Ureter (tissue), 1 donor: ENCODE measurements at places on chromosomes 1 and 21. TPM values are rescaled to one million over a fixed set of nuclear protein-coding genes. Genes with fewer than 3 reads are reported as not detected.

DNA sequence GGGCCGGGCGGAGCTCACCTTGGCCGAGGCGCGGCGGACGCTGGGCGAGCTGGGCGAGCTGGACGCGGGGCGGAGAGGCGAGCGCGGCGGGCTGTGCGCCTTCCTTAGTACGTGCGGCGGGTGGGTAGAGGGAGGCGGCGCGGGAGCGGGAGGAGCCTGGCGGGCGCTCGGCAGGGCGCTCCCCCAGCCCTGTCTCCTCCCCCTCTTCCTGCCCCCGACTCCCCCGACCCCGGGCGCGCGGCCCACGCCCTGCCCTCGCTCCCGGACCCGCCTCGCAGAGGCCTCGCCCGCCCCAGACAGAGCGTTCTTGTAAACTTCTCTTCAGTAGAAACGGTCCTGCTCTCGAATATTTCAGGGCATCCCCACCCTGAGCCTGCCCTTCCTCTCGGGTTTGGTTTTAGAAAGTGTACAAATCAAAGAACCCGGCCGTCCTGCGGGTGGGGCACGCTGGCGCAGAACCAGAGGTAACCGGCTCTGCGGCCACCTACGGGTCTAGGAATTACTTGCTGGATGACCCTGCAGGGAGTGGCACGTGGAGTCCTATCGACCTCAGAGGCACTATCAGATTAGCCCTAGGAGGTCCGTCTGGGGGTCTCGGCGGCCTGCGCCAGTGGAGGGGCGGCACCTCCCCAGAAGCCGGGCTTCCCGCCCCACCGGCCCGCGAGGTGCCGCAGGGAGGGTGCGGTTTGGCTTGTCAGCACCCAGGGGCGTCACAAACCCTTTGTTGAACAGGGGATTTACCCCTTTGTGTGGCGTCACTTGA lies at the start of gene S100A10:
S100A10 (minus strand) TSS at position 126 of the 763 bp plus-strand sequence. CDS start 7,629 bp downstream, outside the sequence.
- DNase-seq: peak; percentile 87

DNA sequence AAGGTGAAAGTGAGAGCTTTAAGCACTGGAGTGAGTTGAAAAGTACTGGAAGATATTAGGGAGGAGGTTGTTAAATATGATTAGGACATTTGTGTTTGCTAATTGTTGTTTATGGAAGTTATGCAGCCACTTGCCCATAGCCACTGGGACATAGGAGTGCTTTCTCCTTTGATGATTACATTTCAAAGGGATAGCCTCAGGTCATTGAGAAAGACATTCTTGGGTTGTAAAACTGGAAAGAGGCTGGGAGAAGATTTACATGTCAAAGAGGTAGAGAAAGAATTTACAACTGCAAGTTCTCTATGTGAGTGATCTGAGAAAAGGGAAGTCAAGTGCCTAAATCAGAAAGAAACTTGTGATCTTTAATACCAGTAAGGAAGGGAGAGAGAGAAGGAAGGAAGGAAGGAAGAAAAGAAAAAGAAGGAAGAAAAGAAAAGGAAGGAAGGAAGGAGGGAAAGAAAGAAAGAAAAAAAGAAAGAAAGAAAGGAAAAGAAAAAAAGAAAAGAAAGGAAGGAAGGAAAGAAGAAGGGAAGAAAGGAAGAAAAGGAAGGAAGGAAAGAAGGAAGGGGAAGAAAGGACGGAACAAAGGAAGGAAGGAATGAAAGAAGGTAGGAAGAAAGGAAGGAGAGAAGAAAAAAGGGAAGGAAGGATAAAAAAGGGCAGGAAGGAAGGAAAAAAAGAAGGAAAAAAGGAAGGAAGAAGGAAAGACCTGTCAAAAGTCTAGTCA lies 284.6 kb upstream of the DPYD start:
- no peak for DNase-seq

- DNase-seq: no peak
These were observed 85.4 kb upstream of the ROR1 start for GRCh38 chr1:63688302-63688890.

CTSK gene
- 26.5 TPM for total RNA-seq

OR2W3 gene
- total RNA-seq: not detected
